ENCODE measurements at places on chromosomes 4 and X.

DNA sequence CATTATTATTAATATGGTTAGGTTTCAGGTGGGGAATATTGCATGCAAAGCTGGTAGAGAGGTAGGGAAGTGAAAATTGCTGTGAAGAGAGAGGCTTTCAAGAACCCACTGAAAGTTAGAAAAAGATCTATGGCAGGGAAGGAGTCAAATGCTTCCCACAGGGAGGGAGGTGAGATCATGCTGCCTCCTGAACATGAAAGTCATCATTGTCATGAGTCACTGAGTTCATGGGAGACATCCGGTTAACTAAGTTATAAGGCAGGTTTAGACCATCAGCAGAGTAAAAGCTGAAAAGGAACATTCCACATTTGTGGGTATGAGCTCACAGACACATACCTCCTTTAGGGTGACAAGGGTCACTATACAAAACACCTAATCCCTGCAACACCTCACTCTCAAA lies 16.2 kb downstream of the GATB start:
- no peak for DNase-seq

GRCh38 chrX:110341189-110342035 lies 17.2 kb upstream of the RTL9 start:
- no peak for DNase-seq

GRCh38 chrX:18271725-18272124 lies 51.0 kb upstream of the BEND2 start:
- no peak for DNase-seq

- DNase-seq = no peak
Observed at GRCh38 chr4:1753294-1753696, 32.0 kb downstream of the TACC3 start.

DNA sequence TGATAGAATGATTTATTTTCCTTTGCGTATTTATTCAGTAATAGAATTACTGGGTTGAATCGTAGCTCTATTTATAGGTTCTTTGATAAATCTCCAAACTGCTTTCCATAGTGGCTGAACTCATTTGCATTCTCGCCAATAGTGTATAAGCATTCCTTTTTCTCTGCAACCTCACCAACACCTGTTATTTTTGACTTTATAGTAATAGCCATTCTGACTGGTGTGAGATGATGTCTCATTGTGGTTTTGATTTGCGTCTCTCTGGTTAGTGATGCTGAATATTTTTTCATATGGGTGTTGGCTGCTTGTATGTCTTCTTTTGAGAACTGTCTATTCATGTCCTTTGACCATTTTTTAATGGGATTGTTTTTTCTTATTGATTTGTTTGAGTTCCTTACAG lies 160.7 kb downstream of the MID1IP1 start:
- DNase-seq = no peak

DNA sequence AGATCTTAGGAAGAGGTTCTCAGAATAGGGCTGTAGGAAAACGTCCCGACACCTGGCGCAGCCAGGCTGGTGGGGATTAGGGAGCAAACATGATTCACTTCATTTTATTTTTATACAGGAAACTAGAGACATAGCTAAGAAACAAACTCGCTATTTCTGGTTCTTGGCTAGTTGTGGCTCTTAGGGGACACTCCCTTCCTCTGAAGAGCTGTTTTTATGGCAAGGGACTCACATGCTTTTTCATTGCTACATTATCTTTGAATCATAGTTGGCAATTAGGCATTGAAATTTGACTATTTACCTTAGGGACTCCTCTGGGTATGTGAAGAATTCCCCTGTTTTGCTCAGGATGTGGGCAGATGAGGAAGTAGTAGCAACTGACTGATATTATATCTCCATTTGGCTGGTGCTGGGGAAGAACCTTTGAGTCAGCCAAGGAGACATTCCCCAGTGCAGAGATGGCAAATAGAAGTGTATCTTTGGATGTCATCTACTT lies 174.5 kb downstream of the SMIM20 start:
- DNase-seq = no peak

GRCh38 chr4:165612936-165613335 lies 234.1 kb downstream of the CPE start:
- peak; percentile 6 for DNase-seq
